Fibroblast of the aortic adventitia (primary cell): ENCODE measurements at places on chromosomes 5 and 9. TPM values are rescaled to one million over a fixed set of nuclear protein-coding genes. Genes with fewer than 3 reads are reported as not detected.

Gene ACER2
- total RNA-seq: 1.3 and 2.4 TPM in 2 replicates

Gene GRM6
- not detected in 2 replicates for total RNA-seq

Gene LRRTM2
- 0.33 and 3.6 TPM in 2 replicates for total RNA-seq

Gene FREM1
- total RNA-seq: 0.45 and 0.49 TPM in 2 replicates

Gene STC2
- 48.3 and 400 TPM in 2 replicates for total RNA-seq

Gene CD274
- total RNA-seq: 0.33 and 1.1 TPM in 2 replicates

Gene SYK
- not detected in 2 replicates for total RNA-seq

Gene HSPB3
- total RNA-seq: 0.63 TPM in 1 of 2 replicates, not detected in the other

Gene FLT4
- total RNA-seq: 0.09 TPM in 1 of 2 replicates, not detected in the other

Gene ST6GALNAC6
- total RNA-seq: 26.5 and 85.0 TPM in 2 replicates

Gene PCDHGB4
- 9.0 and 17.4 TPM in 2 replicates for total RNA-seq

Gene SLCO4C1
- total RNA-seq: 0.09 TPM in 1 of 2 replicates, not detected in the other

Gene MYORG
- 0.90 and 1.3 TPM in 2 replicates for total RNA-seq

Gene NAIP
- 4.3 and 6.8 TPM in 2 replicates for total RNA-seq

Gene MCIDAS
- not detected in 2 replicates for total RNA-seq

Gene ZBTB34
- 7.3 and 8.8 TPM in 2 replicates for total RNA-seq

Gene MEF2C
- 23.5 and 38.6 TPM in 2 replicates for total RNA-seq

GRCh38 chr9:80320916-80321315 lies 749.2 kb downstream of the TLE4 start:
- no peak for DNase-seq

GRCh38 chr5:147504535-147504934 lies 5.3 kb downstream of the DPYSL3 start:
- peak; percentile 56 for DNase-seq

DNA sequence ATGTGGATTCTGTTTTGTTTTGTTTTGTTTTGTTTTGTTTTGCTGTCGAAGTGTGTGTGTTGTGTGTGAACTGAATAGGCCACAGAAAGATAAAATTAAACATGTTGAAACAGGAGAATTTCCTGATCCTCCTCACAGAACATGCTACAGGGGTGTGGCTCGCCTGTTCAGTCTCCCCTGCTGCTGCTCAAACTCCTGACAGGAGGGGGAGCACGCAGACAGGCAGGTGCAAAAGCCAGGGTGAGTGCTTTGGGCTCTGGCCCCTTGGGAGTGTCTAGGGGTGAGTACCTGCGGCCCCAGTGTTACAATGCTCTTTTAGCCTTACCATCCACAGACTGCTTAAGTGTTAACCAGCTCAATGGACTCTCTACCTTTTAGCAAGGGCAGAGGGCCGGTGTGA lies 473.5 kb downstream of the MAT2B start:
- DNase-seq: no peak

DNA sequence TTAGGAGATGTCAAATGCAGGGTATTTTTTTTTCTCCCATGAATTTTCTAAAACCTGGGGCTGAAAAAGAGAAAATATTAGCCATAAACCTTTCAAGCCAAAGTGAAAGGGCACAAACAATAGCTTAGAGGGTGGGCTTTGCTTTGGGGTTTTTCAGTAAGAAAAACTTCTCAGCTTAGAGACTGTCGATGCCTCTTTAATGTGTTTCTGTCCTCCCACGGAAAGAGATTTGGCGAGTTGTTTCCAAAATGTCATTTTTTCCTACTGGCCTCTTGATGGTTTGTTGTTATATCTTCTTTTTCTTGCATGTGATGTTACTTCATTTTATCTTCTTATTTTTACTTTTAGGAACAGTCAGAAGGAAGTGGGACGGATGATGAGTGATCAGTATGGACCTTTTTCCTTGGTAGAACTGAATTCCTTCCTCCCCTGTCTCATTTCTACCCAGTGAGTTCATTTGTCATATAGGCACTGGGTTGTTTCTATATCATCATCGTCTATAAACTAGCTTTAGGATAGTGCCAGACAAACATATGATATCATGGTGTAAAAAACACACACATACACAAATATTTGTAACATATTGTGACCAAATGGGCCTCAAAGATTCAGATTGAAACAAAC lies 177.3 kb downstream of the SMARCA2 start:
- DNase-seq: no peak

- DNase-seq: no peak
Measured at GRCh38 chr9:101359679-101360078, 25.1 kb downstream of the BAAT start.

- DNase-seq: no peak
Measured at GRCh38 chr5:3325201-3325971, 270.2 kb upstream of the IRX1 start.

GRCh38 chr5:4383102-4383501 lies 757.0 kb upstream of the ADAMTS16 start:
- no peak for DNase-seq

DNA sequence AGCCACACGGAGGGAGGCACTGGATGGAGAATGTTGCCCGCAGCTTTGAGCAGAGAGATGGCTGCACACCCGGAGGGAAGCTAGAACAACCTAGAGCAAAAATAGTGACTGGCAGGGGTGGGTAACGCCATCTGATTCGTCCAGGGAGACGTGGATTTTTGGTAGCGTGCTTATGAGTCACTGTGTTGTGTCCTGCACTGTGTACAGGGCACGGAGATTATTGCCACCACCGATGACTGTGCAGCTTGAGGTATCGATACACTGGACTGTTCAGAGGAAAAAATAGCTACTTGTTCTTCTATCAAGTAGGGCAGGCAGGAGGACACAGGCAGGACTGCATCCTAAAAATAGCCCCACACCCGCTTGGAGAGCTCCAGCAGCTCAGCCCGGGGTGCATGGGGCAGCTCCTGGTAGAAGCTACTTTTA lies 6.0 kb downstream of the UBE2QL1 start:
- no peak for DNase-seq

- DNase-seq: peak; percentile 56
Measured at GRCh38 chr5:149420545-149421371, 41.7 kb upstream of the IL17B start.

DNA sequence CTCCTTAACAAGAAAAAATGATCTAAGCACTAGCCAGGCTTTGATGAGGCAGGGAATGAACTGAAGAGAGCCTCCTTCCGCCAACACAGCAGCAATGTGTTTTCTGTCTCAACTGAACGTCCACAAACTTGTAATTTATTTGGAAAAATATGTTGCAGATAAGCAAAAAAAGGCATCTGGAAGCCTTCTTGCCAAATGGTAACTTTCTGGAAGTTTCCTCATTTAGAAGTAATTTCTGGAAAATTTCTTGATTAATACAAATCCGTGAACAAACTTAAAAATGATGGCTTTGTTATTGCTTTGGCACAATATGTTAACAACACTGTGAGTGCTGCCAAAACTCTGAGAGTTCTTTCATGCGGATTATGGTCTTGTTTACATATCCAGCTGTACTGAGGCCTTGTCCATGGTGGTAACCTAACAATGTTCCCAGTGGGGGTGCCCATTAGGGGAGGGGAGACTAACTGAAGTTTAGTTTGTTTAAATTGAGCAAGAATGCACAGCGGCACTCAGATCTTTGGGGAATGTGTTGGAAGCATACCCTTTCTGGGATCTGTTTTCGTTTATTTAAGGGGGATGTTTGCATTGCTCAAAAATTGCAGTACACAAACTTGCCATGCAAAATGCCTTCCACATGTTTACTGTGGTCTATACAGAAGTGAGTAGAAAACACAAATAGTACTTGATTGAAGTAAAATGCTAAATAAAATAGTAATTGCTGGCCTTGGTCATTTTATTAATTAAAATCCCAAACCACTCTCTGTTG lies 334.7 kb downstream of the NR2F1-AS1 start:
- DNase-seq: peak; percentile 57

- peak; percentile 62 for DNase-seq
Measured at GRCh38 chr5:68192679-68193060, 22.9 kb upstream of the PIK3R1 start.

GRCh38 chr9:16750553-16750952 lies 119.9 kb downstream of the BNC2 start:
- no peak for DNase-seq

DNA sequence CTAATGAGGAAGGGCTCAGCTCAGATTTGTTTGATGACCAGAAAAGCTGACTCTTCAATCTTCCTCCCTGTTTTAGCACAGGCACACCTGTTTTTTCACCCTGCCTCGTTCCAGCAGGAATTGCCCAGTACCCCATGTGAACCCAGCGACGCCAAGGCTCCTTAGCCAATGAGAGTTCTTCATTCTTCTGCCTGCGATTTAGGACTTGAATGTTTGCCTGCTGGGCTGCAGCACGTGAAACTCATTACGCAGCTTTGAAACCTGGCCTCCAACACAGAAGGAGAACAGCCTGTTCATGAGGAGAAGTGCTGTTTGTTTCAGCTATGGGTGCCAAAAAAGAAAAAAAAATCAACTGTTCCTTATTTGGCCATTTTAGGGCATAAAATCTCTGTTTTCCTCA lies 315.5 kb downstream of the TRPM3 start:
- DNase-seq: no peak

DNA sequence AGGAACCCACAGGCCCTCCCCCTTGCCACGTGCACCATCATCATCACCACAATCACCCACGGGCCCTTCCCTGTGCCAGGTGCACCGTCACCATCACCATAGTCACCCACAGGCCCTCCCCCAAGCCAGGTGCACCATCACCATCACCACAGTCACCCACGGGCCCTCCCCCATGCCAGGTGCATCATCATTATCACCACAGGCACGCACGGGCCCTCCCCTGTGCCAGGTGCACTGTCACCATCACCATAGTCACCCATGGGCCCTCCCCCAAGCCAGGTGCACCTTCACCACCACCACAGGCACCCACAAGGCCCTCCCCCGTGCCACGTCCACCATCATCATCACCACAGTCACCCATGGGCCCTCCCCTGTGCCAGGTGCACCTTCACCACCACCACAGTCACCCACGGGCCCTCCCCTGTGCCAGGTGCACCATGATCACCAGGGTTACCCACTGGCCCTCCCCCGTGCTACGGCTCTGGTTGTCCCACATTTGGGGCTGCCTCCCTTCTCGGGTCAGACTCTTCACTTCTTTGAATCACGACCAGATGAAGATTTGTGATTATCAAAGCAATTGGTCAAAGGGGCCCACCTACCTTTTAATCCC lies 69.1 kb upstream of the OLFM1 start:
- no peak for DNase-seq

DNA sequence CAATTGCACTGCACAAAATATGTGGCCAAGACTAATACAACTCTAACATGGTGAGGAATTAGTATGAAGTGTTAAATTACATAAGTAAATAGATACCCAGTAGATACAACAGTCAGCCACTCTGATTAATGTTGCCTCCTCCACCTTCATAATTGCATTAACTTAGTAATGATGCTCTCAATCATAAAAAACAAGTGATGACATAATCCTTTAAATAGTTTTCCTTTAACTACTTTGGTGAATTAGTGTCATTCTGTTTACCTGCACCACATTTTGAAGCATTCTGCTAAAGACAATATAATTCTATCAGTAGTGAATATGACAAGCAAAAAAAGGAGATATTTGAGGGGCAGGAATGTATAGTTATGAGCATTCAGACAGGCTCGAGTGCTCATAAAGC lies 265.9 kb upstream of the SLC24A2 start:
- no peak for DNase-seq

DNA sequence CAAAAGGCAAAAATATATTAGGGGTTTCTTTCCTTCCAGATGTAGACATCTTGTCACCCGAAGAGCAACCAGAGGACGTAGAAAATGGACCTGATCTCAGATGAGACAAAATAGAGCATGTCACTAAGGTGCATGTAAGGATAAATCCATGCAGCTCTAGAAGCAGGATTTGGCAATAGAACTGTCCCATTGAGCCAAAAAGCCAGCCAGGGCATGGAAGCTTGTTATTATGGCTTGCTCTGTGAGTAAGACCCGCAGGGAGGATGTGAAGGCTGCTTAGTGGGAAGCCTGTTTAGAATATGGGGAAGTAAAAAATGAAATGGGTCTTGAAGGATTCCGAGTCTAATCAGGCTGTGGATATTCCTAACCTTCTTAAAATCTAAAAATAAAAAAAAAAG lies 165.6 kb upstream of the MPDZ start:
- DNase-seq: peak; percentile 76

DNA sequence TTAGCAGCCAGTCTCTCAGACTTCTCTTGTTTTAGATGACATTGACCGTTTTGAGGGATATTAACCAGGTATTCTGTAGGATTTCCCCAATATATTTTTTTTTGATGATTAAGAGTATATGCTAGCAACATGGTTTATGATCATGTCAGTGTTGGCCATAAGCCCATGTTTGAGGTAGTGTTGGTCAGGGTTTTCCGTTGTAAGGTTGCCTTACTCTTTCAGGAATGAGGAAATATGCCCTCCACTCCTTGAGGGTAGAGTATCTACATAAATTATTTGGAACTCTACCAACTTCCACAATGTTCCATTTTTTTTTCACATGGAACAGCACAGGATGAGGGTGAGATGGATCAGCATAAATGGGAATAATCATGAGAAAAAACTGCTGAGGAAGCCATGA lies 188.4 kb upstream of the PRDM9 start:
- DNase-seq: no peak

DNA sequence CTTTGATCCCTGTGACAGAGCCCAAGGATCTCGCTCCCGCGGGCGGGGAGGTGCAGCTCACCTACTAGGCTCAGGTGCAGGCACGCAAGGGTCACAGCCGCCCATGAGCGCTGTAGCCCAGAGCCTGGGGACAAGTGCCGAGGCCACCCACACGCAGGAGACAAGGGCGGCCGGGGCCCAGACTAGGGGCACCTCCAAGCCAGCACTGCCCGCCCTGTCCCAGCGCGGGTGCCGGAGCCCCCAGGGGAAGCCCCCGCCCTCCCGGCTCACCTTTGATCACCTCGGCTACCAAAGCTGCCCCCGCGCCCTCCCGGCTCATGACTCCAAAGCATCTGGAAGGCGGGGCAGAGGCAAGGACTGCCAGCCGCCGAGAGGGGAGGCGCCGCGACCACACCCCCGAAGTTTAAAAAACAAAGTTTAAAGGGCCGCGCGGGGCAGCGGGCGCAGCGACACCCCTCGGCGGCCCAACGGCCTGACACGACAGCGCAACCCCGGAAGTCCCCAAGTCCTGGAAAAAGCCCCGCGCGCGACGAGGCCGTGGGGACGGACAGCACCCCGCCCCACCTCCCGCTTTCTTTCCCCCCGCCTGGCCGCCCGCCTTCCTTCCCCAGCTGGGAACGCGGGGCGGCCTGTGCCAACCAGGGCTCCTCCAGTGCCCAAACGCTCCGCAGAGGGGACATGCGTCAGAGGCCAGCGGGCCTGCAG lies 53.0 kb downstream of the CDC14B start:
- peak; percentile 43 for DNase-seq

- peak; percentile 49 for DNase-seq
Measured at GRCh38 chr5:35182910-35183535, 47.3 kb downstream of the PRLR start.

DNA sequence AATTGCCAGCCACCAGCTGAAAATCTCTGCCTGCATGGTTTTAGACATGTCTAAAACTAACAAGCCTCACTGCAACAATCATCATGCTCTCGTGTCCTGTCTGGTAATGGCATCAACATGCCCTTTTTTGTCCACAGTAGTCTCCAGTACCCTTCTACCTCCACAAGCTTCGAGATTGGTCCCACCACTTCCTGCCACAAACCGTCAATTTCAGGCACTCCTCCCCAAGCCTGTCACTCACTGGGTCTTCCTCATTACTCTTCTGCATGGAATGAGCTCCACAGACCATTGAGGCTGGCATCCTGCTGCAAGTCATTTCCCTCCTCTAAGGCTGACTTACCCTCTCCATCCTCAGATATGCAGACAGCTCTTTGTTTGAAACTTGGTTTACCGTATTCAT lies 9.0 kb downstream of the LPAR1 start:
- DNase-seq: no peak
